ENCODE measurements at places on chromosomes 12 and 14. TPM values are rescaled to one million over a fixed set of nuclear protein-coding genes. Genes with fewer than 3 reads are reported as not detected.

- no peak for DNase-seq
Observed at GRCh38 chr14:54188064-54188666, 208.6 kb upstream of the CDKN3 start.

DNA sequence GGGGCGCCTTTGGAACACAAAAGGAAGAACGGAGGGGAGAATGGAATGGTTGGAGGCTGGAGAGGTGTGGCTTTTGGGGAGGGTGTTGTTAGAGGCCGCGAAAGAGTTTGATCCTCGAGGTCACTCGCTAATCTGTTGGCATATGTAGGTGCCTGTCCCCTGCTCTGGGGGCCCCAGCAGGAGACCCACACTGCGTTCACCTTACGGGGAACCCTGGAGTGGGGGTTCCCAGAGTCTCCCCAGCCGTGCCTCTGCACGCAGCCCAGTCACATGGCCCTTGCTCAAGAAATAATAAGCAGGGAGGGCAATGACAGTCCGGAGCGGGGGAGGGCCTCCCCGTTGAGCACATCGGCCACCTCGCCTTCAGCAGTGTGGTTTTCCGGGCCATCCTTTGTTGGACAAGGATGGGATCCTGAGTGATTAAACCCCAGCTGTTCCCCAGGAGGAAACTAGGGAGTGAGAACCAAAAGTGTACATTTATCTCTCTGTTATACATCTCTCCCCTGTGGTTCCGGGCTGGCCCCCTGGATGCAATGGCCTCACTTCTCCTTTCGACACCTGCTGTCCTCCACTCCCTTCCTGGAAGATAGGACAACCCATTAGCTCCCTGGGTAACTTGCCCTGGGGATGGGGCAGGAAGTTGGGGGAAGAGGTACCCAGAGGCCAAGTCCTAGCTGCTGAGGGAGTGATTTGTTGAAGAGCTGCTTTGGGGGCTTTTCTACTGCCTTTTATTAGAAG is 1.3 kb downstream of the PLEKHG3 start:
- no peak for DNase-seq

The CIROP gene
- not detected for total RNA-seq

The FGF23 gene
- total RNA-seq: not detected

Data from GM12878 (cell line).